ENCODE measurements at places on chromosomes 1 and 21.

- no peak for DNase-seq
Observed at GRCh38 chr1:3215198-3216014, 146.4 kb downstream of the PRDM16 start.

GRCh38 chr21:32197896-32198295 is 81.0 kb downstream of the MIS18A start:
- DNase-seq, result no peak

- DNase-seq, result peak; percentile 35
Observed at GRCh38 chr1:168518201-168518689, 25.6 kb downstream of the XCL2 start.

DNA sequence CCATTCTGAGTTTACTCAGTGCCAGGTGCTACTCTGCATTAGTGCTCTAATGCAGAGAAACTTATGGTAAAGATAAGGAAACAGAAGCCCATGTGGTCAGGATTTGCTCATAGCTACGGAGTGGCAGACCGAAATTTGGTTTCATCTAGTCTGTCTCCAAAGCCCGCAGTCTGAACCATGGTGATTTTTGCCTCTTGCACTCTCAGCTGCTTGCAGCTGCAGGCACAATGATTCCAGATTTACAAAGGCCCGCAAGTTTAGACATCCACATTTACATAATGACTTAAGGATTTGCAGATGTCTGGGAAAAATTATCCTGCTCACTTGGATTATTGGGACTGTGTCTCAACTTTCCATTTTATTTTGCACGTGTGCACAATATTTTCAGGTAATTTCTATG is 161.3 kb upstream of the KCNJ6 start:
- no peak for DNase-seq

DNA sequence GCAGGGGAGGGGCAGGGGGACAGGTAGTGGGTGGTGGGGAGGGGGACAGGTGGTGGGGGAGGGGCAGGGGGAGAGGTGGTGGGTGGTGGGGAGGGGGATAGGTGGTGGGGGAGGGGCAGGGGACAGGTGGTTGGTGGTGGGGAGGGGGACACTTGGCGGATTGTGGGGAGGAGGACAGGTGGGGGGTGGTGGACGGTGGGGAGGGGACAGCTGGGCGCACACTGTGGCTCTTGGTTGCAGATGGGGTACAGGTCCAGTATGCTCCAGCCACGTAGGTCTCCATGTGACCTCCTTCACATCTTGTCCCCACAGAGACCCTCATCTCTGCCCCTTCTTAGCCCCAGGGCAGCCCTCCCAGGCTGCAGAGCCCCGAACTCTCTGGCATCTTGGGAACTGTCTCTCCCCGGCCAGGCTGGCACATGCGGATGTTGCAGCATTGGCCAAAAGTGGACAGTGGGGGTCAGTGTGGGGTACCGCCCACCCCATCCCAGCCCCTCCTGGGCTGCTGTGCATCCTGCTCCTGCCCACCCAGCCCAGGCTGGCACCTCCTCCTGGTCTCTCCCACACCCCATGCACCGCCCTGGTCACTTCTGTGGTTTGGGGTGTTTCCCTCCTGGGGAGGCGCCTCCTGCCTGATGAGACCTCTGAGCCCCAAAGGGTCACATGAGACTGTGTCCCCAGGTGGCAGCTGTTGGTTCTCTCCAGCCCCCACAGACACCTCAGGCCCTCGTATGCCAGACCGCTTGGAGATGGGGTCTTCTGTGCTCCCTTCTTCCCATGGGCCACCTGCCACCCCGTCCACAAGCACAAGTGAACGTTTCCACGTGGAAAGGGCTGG is 7.6 kb upstream of the SLC19A1 start:
- no peak for DNase-seq

- peak; percentile 41 for DNase-seq
Observed at GRCh38 chr1:231919886-231920285, 293.3 kb downstream of the DISC1 start.

DNA sequence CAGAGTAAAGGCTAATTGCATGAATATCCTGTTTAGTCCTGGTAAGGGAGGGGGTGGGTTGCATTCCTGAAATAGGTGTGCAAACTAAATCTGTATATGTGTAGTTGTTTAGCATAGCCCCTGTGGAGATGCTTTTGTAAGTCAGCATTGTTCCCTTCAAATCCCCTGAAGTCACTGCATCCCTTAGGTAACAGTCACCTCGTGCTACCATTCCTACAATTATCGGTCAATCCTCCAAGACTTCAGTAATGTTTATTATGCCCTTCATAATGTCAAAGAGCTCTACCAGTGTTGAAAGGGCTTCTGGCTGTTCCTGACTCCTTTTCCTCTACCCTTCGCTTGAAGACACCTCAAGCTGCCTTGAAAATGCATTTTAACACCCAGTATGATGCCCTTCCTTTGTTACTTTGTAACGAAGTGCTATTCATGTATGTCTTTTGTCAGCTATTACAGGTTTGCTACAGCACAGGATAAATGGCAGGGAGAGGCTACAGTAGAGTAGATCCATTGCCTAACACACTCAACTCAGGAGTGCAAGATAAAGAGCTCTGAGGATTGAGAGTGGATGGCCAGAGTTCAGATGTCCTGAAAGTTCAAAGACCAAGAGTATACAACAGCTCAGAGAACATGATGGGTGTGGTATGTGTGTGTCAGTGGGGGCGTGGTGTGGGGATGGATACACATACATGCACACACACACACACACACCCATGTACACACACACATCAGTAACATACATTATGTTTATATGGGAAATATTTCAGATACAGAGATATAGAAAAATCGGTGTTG is 27.4 kb upstream of the FOXD3 start:
- no peak for DNase-seq

DNA sequence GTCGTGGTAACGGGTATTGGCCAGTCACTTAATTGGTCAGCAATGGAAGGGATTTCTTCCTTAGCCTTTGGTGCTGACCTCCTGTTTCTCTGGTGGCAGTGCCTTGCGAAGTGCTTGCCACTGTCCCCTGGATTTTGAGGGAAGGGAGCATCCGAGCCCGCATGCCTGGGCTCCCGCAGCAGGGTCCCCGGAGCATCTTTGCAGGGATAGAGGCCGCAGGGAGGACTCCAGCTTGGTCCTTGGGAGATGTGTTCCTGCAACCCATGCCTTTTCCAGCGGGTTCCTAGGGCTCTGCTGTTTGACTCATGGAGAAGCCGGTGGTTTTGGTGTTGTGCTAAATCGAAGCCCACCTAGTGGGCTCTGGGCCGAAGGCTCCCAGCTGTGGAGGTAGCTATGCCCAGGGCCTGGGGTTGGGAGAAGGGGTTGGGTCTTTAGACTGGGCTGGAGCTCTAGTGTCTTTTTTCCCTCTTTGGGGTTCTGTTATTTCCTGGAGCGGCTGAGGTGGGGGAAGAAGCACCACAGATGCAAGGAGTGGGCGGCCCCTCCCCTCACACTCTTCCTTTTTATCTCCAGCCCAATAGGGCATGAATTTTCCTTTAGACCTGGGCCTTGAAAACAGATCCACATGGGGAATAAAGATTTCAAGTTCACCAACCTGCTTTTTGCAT is 39.0 kb downstream of the PIK3CD start:
- no peak for DNase-seq

DNA sequence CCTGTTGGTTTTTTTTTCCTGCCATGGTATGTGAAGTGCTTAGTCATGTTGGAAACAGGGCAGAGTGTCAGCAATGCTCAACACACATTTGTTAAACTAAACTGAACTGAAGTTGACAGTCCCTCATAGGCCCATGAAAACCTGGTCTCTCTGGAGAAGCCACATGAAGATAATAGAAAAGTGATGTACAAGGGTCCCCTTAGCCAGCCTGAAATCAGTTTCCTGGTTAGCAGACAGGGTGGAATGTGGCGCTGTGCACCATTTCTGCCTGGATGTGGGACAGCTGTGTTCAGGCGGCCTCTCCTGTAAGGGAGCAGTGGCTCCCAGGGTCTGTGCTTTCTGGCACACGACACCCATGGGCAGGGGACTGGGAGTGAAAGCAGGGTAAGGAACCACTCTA is 9.9 kb upstream of the CHI3L1 start:
- DNase-seq, result no peak

GRCh38 chr1:199009447-199009846 is 370.6 kb downstream of the PTPRC start:
- DNase-seq, result peak; percentile 15

DNA sequence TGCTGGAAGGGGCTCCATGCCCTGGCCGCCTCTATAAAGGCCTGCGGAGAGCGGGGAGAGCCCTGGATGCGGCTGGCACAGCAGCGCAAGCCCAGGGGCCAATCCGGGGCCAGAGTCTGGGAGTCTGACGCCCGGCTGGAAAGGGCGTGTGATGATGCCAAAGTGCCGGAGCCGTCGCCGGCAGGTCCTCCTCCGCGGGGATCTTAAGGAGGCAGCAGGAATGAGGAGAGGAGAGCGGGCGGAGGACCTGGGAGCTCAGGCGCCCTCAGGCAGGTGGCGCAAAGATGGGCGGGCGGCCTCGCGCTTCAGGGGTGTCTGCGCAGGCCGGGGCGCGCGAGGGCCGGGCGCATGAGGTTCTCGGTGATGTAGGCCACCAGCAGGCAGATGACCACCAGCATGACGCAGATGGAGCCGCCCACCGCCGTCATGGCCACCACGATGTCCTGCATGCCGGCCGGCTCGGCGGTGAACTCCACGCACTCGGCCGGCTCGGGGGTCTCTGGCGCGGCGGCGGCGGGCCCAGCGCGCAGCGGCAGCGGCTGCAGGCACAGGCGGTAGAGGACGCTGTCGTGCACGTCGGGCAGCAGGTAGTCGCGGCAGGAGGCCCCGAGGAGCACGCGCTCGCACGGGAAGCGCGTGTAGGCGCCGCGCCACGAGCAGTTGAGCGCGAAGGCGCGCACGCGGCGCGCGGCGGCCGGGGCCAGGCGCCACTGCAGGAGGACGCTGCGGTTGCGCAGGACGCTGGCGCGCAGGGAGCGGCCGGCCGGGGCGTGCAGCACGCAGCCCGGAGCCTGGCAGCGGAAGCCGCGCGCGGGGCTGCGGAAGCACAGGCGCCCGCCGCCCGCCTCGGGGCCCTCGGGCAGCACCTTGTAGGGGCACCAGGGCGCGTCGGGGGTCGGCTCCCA is 653 bp downstream of the FNDC10 start:
- peak; percentile 39 for DNase-seq

GRCh38 chr1:20058531-20058930 is 11.5 kb upstream of the PLA2G5 start:
- DNase-seq, result peak; percentile 13

DNA sequence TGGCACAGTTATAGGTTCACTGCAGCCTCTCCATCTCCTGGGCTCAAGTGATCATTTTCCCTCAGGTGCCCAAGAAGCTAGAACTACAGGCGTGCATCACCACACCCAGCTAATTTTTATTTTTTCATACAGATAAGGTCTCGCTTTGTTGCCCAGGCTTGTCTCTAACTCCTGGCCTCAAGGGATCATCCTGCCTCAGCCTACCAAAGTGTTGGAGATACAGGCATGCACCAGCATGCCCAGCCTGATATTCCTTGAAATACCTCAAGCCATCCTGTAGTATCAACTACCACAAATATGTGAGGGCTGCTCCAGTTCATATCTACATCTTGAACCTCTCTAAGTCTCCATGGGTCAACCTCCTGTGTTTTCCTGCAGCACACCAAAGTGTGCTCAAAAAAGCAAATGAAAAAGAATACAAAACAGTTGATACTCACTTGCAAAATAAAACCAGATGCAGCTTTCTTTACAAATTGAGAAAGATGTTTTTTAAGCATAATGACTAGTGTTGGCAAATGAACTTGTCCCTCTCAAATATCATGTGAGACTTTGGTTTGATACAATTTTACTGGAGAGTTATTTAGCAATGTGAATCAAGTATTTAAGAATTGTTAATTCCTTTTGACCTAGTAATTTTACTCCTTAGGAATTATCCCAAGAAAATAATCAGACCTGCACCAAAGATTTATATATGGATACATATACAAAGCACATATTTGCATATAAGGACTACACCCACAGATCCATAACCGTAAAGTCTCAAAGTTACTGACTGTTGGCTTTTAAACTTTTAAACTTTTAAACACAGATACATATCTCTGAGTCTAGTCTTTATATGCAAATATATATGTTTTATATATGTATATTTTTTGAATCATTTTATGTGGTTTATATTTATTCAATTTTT is 197.7 kb downstream of the NRIP1 start:
- no peak for DNase-seq

- peak; percentile 14 for DNase-seq
Observed at GRCh38 chr1:147669469-147670318, 630 bp downstream of the ACP6 start.

GRCh38 chr1:181772714-181773113 is 288.8 kb downstream of the ZNF648 start:
- no peak for DNase-seq

DNA sequence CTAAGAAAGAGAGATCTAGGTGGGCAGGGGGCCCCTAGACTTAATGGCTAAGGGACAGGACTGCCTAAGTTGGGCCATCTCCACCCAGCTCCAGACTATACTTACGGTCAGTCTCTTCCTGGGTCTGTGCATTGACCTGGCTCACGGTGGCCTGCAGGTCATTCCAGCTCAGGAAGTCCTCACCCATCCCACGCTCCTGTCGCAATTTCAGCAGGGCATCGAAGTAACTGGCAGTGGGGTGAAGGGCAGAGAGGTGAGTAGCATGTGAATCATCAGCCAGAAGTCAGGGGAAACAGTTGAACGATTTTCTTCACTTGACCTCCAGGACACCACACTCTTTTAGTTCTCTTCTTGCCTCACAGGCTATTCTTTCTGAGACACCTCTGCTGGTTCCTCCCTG is 20.5 kb downstream of the IQGAP3 start:
- no peak for DNase-seq

GRCh38 chr1:33358114-33358794 is 37.4 kb upstream of the A3GALT2 start:
- DNase-seq, result no peak

DNA sequence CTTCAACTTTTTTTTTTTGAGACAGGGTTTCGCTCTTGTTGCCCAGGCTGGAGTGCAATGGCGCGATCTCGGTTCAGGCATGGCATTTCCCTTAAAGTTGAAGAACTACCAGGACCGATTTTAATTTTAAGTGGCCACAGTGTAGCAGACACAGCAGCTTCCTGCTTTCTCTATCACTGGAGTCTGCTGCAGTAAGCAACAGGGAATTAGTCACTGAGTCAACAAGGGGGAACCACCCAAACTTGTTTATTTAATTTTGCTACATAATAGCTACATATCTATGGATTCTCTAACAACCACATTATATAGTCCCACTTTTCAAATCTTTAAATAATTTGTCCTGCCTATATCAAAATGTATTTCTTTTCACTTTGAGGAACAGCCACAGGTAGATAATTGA is 12.5 kb upstream of the TNNI3K start:
- no peak for DNase-seq

Measured in T-cell (primary cell).